ENCODE measurements at places on chromosomes 5 and 9.

DNA sequence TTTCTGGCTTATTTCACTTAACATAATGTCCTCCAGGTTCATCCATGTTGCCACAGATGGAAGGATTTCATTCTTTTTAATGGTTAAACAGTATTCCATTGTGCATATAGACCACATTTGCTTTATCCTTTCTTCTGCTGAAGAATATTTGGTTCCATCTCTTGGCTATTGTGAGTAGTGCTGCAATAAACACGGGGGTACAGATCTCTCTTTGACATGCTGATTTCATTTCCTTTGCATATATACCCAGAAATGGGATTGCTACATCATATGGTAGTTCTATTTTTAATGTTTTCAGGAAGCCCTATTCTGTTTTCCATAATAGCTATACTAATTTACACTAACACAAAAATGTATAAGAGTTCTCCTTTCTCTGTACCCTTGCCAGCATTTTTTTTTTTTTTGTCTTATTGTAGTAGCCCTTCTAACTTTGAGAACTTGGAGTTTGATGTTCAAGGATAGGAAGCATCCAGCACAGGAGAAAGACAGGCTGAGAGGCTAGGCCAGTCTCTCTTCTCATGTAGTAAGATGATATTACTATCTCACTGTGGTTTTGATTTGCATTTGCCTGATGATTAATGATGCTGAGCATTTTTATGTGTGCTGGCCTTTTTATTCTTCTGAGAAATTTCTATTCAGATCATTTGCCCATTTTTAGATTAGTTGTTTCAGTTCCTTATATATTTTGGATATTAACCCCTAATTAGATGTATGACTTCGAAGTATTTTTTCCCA lies 592.2 kb upstream of the ZNF608 start:
- DNase-seq: no peak

GRCh38 chr9:81086416-81086815 lies 602.9 kb downstream of the TLE1 start:
- no peak for DNase-seq

DNA sequence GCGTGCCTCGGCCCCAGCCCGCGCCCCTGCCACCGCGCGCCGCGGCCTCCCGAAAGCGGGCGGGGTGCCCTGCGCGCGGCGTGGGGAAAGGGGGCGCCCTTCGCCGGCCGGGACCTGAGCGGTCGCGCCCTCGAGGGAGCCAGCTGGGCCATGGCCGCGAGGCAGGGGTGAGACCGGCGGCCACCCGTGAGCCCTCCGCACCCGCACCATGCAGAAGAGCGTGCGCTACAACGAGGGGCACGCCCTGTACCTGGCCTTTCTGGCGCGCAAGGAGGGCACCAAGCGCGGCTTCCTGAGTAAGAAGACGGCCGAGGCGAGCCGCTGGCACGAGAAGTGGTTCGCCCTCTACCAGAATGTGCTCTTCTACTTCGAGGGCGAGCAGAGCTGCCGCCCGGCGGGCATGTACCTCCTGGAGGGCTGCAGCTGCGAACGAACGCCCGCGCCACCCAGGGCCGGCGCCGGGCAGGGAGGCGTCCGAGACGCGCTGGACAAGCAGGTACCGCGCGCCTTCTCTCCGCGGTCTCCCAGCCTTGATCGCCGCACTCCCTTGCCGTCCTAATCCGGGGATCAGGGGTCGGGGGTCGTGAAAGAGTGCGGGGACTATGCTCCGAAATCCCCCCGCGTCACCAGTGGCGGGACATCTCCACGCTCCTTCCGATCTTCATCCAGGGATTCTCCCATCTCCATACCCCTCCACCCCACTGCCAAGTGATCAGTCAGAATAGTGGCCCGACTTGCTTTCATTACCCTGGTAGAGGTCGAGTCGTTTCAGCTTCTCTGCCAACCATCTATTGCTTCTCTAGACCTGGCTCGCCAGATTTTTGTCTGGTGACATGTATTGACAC lies 590 bp downstream of the RASGRF2 start:
- no peak for DNase-seq

DNA sequence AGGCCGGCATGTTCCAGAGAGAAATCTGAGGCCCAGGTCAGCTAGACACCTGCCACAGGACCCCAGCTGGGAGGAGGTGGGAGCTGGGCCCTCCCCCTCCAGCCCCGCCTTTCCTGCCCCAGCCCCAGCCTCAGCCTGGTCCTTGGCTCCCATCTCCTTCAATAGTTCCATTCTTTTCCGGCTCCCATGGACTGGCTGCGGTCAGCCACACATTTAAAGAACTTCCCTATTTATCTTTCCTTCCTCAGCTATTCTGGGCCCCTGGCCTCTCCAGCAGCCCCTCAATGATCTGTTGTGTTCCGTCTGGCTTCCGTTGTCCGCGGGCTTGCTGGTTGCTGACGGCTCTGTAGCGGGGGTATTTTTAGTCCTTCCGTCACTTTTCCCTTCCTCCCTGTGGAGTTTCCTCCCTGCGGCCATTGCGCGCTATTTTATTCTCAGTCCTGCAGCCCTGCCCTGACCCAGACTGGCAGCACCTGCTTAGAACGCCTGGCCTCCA lies 73.8 kb downstream of the AMBP start:
- peak; percentile 74 for DNase-seq

DNA sequence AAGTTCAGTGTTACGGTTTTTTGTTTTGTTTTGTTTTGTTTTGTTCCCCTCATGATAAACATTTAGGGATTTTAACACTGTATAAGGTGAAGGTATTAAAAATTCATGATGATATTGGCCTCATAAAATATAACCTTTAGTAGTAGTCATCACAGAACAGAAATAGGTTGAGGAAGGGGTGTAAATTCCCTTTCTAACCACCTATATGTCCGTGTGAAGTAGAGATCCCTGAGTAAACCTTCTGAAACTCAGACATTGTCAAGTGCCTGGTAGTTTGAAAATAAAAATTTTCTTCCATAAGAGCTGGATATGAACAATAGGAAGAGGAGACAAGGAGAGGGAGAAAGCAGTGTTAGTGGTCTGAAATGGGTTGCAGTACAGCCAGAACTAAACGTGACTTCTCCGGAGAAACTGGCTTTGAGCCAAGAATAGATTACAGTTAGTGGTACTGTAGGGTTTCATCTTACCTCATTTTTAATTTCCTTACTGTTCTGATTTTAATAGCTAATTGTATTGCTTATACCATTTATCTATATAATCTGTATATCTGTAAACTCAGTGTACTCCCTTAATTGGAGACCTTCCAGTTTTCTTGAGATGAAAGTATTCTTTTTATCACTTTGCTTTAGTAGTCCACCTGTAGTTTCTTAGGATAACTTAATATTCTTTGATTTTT lies 18.3 kb downstream of the UGCG start:
- DNase-seq: no peak

GRCh38 chr5:55700745-55701144 lies 11.4 kb downstream of the SLC38A9 start:
- no peak for DNase-seq

- no peak for DNase-seq
Observed at GRCh38 chr9:95004411-95005277, 278.1 kb downstream of the AOPEP start.

- DNase-seq: no peak
Observed at GRCh38 chr9:115495052-115495635, 377.2 kb upstream of the TNC start.

GRCh38 chr9:102507044-102507687 lies 488.0 kb upstream of the CYLC2 start:
- no peak for DNase-seq

DNA sequence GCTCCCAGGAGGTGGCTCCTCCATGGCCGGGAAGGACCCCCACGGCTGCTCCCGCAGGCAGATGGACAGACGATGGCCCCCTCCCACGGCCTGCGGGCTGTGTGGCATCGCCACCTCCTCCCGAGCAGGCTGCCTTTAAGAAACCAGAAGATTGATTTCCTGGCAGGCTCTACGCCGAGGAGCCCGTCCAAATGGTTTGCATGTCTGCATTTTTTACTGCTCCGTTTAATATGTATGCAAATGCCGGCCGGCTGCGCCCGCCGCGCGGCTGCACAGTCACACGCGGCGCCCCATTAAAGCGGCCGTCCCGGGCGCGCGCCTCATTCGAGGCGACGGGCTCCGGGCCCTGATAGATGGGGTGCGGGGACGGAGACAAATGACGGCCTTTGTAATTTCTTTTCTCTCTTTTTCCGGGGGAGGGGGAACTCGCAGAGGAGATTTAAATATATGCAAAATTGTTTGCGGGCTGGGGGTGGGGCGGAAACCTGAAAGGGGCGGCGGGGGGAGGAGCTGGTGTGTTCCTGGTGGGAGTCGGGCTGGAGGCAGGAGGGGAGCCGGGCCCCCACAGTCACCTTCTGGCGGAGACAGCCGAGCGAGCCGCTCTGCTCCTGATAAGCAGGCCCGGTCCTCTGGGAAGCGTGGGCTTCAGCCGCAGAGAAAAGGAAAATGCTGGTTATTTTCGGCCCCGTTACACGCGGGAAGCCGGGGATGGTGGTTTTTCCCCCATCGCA lies 158.7 kb upstream of the IER5L start:
- DNase-seq: no peak

DNA sequence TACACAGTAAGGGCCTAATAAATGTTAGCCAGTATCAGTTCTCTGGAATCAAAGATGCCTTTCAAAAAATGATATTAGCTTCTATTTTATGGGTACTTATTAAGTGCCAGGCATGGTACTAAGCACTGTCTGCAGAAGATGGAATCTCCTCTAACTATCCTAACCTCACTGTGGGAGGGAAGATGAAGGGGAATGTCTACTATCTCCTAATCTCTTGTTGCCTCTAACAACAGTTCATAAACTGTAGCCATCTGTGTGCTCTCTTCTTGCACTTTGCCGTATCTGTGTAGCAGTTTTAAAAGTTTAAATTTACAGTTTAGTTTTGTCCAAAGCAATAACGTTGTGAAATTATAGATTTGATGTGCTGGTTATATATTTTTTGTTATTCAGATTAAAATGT lies 99.6 kb upstream of the CCDC112 start:
- DNase-seq: no peak

- no peak for DNase-seq
Observed at GRCh38 chr9:118222375-118222774, 518.2 kb downstream of the TLR4 start.

DNA sequence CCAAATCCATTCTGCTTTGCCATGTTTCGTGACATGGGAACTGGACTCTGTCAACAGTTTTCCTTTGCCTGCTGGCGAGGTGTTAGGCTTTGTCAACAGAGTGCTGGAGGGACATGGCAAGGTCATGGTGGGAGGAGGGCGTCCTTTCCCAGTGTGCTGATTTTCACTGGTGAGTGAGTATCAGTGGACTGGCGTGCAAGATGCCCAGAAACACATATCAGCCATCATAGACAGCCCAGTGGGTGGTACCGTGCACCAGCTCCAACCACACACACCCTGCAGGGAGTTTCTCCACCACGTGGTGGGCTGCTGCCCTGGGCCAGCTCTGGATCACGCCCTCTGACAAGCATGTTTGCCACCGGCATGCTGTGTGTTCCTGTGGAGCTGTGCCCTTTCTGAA lies 50.0 kb upstream of the ABL1 start:
- no peak for DNase-seq

- DNase-seq: no peak
Observed at GRCh38 chr5:69494452-69494851, 1.9 kb downstream of the OCLN start.

DNA sequence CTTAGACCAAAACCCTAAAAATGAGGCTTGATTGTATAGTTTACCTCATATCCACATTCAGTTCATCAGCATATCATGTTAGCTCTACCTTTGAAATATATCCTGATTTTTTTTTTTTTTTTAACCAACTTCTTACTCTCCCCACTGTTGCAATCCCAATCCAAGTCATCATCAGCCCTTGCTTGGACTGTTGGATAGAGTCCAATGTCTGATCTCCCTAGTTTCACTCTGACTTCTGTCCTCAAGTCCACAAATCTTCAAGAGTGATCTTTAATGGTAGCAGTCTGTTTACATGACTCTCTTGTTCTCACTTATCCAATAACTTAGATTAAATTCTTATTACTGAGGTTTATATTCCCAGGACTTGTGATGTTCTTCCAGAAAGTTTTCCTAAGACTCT lies 30.8 kb downstream of the NAA35 start:
- no peak for DNase-seq

- DNase-seq: no peak
Observed at GRCh38 chr5:437281-437771, 5.7 kb upstream of the EXOC3 start.

DNA sequence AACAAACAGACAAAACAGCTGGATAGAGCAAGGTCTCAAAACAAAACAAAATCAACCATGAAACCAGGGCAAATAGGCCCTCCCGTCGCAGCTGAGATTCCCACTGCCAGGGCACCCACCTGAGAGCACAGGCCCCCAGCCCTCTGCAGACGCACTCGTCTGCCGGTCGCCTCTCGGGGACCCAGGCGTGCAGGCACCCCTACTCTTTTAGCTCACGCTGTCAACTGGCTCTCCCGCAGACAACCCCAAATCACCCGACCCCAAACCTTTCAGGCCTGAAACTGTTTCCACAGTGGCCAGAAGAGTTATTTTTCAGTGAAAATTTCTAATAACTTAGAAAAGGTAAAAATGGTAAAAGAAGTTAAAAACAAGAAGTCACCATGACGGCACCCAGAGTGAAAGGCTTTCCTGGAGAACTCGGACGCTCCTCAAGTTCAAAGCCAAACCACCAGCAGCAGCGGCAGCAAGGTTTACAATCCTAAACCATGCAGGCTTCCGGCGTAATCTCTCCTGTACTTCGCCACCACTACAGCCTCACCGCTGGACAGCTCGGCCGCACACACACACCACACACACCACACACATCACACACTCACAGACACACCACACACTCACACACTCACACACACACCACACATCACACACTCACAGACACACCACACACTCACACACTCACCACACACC lies 1.9 kb upstream of the UBE2QL1 start:
- DNase-seq: no peak

DNA sequence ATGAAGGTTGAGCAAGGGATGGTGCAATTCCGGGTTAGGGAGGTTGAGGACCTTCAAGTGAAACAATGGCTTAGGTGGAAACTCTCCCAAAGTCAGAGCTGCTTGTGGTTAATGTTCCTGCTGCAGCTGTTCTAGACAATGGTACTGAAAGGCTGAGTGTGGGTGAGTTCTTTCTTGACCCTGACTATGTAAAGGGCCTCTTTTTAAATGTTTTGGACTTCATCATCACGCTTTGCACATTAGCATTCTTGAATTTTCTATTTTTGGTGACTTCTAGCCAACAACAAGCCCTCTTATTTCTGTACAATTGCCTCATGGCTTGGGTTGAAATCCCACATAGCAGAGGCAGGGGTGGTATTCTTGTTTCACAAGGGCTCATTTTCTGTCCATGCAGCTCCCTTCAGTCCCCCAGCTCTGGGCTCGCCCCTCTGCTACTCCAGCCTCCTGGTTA lies 136.3 kb upstream of the ANKRD55 start:
- DNase-seq: no peak

- no peak for DNase-seq
Observed at GRCh38 chr5:132822650-132823480, 7.6 kb downstream of the SHROOM1 start.

GRCh38 chr5:147303976-147304375 lies 69.2 kb downstream of the STK32A start:
- DNase-seq: no peak

All from vagina (tissue), 2 donors.